ENCODE measurements at places on chromosomes 6 and 20.
A peak's percentile ranks its signal among the peaks of the same experiment; 100 is the strongest.

GRCh38 chr6:9192405-9192909, 757.1 kb upstream of the SLC35B3 start:
- no peak for DNase-seq

DNA sequence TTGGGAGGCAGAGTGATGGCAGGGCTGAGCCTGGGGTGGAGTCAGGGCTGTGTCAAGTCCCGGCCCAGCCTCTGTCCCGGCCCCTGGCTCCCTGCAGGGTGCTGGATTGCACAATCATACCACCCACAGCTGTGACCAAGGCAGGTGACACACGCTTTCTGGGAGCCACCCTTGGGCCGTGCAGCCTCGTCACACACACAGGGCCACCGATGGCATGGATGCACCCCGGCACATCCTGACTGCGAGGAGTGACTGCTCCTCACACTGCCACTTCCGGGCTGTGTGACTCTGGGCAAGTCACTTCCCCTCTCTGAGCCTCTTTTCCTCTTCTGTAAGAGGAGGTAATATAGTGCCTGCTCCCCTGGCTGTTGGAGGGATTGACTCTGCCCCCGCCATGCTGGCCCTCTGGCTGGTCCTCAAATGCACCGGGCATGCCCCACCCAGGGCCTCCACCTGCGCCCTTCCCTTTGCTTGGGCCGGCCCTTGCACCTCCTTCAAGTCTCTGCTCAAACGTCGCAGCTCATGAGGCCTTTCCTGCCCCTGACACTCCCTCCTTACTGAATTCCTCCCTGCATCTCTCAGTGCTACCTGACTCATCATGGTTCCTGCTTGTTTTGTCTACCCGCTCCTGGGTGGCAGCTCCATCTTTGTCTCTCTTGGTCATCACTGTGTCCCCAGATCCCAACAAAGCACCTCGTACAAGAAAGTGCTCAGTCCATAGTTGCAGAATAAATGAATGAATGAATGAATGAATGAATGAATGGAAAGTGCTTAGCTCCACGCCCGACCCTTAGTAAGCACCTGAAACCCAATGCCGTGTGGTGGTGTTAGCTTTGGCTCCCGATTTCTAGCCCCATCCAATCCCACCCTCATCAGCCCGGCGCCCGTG, 93.5 kb downstream of the CEBPB start:
- peak; percentile 88 for DNase-seq

DNA sequence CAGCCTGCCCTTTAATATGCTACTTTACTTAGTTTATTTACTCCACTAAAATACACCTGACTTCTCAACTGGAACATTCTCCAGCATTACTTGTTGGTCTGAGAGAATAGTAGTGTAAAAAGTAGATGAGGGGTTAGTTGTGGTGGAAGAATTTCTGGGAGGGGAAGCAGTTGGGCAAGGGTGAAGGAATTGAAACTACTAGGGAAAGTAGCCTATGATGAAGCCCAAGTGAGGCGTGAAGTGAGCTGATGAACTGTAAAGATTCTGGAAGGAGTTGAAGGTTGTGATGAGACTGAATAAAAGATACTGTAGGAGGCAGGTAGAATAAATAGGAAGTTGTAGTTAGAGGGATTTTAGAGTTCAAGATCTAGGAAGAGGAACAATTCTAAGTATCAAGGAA, 72.5 kb downstream of the ITCH start:
- DNase-seq: no peak

- DNase-seq: no peak
Observed at GRCh38 chr6:31037682-31038081, 27.4 kb downstream of the MUC22 start.

GRCh38 chr6:138691595-138692057, 81.9 kb upstream of the CCDC28A start:
- DNase-seq: no peak

DNA sequence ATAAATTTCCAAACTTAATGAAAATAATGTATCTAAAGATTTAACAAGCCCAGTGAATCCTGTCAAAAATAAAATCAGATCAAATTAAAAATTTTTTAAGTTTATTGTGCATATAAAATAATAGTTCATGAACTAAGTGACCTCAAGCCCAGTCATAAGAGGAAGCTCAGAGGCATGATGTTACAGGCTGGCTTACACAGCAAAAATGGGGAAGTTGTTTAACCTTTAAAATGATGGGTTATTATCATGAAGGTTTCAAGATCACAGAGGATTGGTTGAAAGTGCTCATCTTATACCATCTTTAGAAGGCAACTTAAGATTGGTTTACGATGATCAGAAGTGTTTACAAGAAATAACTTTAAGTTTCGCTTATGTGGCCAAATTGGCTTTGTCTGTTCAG, 102.5 kb downstream of the PAK5 start:
- no peak for DNase-seq

DNA sequence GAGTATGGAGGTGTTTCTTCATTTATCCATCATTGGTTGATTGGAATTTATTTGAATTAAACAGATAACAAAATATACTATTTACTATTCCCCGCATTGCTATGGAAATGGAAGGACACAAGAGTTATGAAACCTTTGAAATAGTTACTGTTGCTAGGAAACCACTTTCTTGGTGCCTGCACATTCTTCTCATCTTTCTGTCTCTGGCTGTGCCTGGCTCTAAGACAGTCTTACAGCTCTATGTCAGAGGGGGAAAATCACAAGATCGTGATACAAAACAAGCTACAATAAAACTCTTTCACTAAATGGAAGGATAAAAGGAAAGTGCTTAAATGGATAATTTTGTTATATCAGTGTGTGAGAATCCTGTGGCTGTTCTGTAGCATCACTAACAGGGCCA, 453.0 kb downstream of the LMBRD1 start:
- DNase-seq: no peak

DNA sequence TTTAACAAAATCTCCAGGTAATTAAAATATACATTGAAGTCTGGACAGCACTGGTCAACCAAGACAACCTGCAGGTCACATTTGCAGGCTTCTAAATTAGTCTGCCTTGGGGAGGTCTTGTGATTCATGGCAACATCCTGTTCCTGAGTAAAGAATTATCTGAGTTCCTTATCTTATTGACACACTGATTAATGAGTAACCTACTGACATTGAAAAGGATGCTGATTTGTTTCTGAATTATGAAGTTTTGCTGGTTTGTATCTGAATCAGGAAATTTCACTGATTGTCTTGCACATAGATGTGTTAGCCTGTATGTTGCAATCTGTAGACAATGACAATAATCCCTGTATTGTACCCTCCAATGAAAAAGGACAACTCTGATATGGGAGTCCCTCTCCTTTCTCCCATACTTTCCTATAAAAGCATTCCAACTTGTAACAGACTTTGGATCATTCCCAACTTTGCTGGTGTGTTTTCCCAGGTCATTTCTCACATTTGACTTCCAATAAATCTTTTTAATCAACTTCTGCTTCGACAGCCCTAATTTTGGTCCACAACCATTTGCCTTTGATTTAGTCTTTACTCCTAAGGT, 80.0 kb downstream of the LAMP5 start:
- no peak for DNase-seq

DNA sequence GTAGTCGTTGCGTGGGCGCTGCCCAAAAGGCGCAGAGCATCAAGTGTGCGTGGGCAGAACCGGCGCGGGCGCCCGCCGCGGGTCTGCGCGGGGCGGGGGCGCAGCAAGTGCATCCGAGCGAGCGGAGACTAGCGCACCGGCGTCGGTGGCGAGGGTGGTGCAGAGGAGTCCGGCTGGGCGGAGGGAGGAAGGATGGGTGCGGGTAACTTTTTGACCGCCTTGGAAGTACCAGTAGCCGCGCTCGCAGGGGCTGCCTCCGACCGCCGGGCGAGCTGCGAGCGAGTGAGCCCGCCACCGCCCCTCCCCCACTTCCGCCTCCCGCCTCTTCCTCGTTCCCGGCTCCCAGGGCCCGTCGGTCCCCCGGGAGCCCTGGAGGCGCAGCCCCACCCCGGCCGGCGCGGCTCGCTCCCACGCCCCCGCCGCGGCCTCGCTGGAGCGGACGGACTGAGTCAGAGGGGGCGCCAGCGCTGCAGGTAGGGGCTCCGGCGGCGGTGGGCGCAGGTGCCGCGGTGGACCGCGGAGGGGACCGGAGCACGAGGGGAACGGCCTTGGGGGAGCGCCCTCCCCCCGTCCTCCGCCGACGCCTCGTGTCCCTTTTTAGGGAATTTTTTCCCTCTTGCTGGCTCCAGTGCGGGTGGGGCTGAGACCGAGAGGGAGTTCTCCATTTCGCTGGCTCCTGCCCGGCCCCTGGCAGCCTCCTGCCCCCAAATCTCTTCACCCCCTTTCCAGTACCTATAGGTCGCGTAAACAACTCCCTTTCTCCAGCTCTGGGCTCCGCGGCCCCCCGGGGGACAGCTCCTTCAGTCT, 1.6 kb upstream of the DBNDD2 start:
- peak; percentile 85 for DNase-seq

Measured in Right ventricle myocardium inferior (tissue), 1 donor.